ENCODE measurements at places on chromosomes 7 and 10.

DNA sequence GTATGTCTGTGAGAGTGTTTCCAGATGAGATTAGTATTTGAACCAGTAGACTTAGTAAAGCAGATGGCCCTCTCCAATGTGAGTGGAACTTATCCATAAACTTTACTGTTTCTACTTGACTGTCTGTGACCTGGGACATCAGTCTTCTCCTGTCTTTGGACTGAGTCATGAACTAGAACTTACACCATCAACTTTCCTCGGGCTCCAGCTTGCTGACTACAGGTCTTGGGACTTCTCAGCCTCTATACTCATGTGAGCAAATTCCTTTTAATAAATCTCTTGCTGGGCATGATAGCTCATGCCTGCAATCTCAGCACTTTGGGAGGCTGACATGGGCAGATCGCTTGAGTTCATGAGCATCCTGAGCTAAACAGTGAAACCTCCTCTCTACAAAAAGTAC is 25.7 kb upstream of the WAPL start:
- no peak for DNase-seq

DNA sequence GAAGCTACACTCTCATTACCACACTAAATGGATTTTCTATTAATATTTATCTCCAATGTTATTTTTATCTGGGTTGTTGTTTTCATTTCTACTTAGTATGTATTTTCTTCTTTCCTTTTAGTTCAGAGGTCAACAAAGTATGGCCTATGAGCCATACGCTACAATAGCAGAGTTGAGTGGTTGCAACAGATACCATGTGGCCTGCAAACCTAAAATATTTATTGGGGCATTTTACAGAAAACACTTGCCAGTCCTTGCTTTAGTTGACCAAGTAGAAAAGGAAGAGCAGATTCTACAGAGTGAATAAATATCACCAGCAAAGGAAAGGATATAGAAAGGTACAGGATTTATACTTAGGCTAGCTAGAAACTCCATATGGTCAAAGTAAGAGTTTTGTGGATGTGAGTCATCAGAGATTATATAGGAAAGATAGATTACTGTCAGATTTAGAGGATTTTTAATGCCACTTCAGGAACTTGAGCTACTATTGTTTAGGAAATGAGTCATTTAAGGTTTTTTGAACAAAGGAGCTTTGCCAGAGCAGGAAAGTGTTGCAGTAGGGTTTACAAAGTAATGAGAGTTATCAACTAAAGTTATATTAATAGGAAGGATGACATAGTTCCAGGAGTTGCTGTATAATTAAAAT is 323.3 kb upstream of the KAT6B start:
- no peak for DNase-seq

DNA sequence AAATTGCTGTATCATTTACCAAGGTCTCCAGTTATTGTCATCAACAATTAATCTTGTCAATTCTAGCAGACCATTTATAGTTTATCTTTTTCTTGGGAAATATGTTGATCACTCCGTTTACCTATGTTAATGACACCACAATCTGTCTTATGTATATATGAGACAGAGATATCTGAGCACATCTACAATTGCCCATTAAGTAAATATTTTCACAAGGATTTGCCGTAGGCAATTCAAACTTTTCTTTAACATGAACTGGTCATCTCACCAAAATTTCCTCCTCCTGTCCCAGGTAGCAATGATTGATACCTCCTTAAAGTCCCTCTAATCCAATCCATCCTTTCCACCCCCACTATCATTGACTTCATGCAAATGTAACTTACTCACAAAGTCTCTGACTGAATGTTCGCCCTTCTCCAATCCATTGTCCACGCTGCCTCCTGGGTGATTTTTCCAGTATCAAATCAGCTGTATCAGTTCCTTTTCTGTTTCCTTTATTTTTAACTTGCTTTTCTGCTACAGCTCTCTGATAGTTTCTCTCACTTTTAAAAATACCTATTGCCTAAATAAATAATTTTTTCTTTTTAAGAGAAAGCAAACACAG is 138.3 kb downstream of the GNAT3 start:
- DNase-seq: no peak

DNA sequence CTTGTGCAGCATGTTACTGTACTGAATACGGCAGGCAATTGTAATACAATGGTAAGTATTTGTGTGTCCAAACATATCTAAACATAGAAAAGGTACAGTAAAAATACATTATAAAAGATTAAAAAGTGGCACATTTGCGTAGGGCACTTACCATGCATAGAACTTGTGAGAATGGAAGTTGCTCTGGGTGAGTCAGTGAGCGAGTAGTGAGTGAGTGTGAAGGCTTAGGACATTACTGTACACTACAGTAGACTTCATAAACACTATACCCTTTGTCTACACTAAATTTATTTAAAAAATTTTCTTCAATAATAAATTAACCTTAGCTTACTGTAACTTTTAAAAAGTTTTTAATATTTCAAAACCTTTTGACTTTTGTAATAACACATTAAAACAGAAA is 37.5 kb downstream of the BPGM start:
- no peak for DNase-seq

DNA sequence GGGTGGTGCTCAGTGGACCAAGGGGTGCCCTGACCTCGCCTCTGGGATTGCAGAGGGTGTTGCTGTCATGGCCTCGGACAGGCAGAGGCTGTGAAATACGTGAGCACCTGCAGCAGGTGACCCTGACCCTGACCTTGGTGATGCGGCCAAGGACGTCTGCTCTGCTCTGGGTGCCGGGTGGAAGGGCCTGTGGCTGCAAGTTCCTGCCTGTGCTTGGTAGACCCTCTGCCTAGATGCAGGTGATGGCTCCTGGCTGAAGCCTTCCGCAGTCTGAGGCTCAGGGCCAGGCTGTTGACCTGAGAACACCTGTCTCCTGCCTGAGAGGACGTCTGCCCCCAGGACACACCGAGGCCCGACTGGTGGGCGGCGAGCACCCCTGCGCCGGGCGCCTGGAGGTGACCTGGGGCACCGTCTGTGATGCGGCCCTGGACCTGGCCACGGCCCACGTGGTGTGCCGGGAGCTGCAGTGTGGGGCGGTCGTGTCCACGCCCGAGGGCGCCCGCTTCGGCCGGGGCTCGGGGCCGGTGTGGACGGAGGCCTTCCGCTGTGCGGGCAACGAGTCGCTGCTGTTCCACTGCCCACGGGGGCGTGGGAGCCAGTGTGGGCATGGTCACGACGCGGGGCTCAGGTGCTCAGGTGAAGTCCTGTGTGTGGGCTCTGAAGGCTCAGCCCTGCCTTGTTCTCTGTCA is 4.4 kb downstream of the SCART1 start:
- no peak for DNase-seq

DNA sequence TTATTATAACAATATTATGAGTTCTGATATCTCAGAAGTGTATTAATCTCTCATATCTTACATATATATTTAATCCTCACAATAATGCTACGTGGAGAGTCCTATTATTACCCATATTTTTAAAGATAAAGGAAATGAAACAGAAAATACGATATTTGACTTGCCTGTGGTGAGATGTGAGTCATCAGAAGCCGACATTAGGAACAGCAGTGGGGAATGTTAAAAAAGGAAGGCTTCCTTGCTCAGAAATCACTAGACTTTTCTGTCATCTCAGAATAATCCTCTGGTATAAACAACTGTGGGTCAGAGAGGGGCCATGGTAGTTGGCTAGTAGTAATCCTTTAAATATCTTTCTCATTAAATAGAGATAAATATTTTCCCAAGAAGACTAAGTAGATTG is 402.3 kb upstream of the PCDH15 start:
- DNase-seq: no peak

- DNase-seq: no peak
Measured at GRCh38 chr10:74770400-74770799, 56.0 kb upstream of the KAT6B start.

DNA sequence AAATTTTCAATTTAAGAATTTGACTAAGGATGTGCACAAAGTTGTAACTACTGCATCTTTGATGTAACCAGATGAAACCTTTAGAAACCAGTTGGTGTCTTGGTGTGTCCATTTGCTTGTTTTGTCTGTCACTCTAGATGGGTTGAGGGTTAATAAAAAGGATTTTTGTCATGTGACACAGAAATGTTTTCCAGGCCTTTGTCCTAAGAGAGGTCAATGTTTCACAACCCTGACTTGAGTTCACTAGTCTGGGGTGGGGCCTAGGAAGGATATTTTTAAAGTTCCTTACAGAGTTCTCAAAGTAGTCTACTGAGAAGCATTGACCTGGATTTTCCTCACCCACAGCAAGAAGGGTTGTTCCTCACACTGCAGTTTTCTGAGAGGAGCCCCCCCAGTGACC is 90.3 kb downstream of the HERPUD2 start:
- DNase-seq: no peak

GRCh38 chr7:49927631-49928030 is 154.2 kb downstream of the VWC2 start:
- no peak for DNase-seq

DNA sequence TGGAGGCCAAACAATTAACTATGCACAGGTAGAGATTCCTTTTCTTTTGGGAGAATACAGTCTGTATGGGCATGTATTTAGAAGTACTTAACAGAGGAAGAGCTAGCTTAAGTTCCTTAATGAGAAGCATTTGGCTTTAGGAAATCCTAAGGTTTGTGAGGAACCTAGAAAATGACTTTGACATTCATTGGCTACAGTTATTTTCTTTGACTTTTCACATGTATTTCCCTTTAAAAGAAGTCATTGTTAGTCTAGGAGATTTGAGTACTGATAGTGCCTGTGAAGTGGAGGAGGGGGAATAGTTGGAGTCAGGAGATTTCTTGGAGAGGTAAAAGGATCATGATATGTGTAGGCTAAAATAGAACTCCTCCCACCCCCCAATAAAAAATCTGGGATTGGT is 3.6 kb downstream of the HELLS start:
- DNase-seq: no peak

DNA sequence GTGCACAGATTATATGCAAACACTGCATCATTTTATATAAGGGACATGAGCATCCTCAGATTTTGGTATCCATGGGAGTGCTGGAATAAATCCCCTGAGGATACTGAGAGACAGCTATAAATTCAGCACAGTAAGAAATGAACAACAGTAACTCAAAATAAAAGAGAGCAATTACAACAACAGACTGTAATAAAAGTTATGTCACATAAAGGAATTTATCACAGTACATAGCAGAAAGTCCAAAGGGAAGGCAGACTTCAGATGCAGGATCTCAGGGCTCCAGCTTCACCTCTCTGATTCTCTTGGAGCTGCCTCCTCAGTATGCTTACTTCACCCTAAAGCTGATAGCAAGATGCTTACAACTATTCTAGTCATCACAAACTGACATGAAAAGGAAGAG is 43.9 kb upstream of the STRIP2 start:
- DNase-seq: no peak

All from activated CD4-positive, alpha-beta T cell treated with anti-CD3 and anti-CD28 coated beads, Interleukin-2, amount 50 U/mL, for 48 hours (primary cell).